HFFc6 (cell line): ENCODE measurements at places on chromosomes 6 and 20. TPM values are rescaled to one million over a fixed set of nuclear protein-coding genes. Genes with fewer than 3 reads are reported as not detected.

Gene MCHR2
- total RNA-seq = not detected in 3 replicates

GRCh38 chr20:45779011-45779915 lies 12.4 kb downstream of the WFDC3 start:
- DNase-seq = peak; percentile 99

DNA sequence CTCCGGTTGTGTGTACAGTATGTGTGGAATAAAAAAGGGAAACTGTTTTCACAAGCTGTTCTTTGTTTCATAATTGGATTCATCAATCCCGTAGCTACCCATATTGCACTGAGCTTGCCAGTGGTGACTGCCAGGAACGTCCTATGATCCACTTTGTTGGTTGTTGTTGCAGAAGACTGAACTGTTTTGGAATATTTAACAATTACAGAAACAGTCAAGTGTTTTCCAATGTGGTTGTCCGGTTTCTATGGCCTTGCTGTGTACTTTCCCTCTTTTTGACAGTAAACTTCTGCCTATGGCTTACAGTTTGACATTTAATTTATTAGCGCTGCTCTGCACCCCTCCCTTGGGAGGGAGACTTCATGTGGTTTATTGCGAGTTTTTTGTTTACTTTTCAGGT lies 141.2 kb downstream of the DTNBP1 start:
- no peak for DNase-seq

DNA sequence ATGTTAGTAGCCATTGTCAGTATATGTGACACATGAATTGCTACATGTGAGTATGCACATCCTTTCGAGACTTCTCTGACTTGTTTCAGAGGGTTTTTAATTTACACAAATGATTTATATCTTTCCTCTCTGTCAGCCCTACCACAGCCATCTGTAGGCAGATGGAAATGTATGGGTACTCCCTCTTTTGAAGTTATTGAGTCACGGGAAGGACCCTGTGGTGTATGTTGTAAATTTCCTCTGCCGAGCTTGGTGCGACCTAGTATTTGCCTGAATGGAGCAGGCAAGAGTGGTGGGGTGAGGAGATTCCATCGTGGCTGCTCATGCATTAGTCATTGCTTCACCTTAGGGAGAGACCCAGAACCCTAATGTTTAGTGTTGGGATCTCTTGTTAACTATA lies 171.9 kb downstream of the JARID2 start:
- peak; percentile 84 for DNase-seq

Gene OR12D3
- not detected in 3 replicates for total RNA-seq
